H1 (cell line): ENCODE measurements at places on chromosomes 2 and 18. TPM values are rescaled to one million over a fixed set of nuclear protein-coding genes. Genes with fewer than 3 reads are reported as not detected.

DYSF gene
- 7.1 and 8.5 TPM in 2 replicates for total RNA-seq

IGFBP5 gene
- 2.0 and 2.5 TPM in 2 replicates for total RNA-seq

C2orf81 gene
- 3.3 and 3.8 TPM in 2 replicates for total RNA-seq

C2orf72 gene
- total RNA-seq: 0.71 and 1.1 TPM in 2 replicates

GKN2 gene
- not detected in 2 replicates for total RNA-seq

MTCL1 gene
- 60.8 and 62.0 TPM in 2 replicates for total RNA-seq
